T-helper 2 cell treated with Interferon-gamma antibody and Interleukin-4, amounts not matched to agents 5 μg/mL and 100 μg/mL, for 36 hours (primary cell): ENCODE measurements at places on chromosomes 4 and X.
A peak's percentile ranks its signal among the peaks of the same experiment; 100 is the strongest.

GRCh38 chr4:159547645-159548308, 444.9 kb downstream of the RAPGEF2 start:
- no peak for DNase-seq

- DNase-seq: peak; percentile 54
These were observed 45.5 kb upstream of the CLNK start for GRCh38 chr4:10730019-10730418.

GRCh38 chr4:17763931-17764330, 17.5 kb downstream of the FAM184B start:
- no peak for DNase-seq

- DNase-seq: no peak
These were observed 323.1 kb downstream of the PCDH10 start for GRCh38 chr4:133472244-133472643.

DNA sequence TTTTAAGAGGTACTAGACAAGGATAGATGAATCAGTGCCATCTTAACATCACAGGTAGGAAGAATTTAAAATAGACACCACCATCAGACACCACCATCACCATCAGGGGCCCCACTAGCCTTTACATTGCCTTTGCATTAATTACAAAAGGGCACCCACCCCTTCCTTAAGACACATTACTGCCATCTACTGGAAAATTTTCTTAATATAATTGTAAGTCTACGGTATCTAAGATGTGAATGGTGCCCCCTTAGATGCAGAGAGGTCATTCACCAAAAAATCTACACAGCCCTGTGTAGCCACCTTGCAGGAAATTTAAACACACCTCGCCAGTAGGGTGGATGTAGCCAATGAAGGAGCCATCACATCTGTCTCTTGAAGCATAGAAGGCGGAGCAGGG, 184.1 kb downstream of the MID1IP1 start:
- no peak for DNase-seq

GRCh38 chr4:73234712-73235111, 23.9 kb downstream of the ANKRD17 start:
- DNase-seq: no peak

- no peak for DNase-seq
These were observed 244.3 kb downstream of the ARHGAP10 start for GRCh38 chr4:147975933-147976928.

GRCh38 chrX:96906741-96907140, 23.0 kb downstream of the RPA4 start:
- no peak for DNase-seq

GRCh38 chr4:188915175-188915574, 775.9 kb downstream of the TRIML1 start:
- DNase-seq: no peak

DNA sequence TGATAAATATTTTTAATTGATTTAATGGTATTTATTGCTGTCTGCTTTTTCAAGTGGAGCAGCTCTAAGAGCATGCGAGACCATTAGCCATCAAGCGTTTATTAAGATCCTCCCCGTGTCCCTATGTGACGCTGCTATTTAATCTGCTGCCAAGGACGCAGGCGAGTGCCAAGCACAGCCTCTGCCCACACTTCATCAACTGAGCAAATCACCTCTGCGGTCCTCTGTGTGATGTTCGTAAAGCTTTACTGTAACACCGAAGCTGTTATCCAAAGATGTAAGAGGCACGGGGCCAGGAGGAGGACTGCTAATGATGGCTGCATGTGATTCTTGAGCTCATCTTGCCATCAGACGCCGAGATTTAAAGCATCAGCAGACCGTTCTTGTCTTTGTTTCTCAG, 79.5 kb downstream of the STOX2 start:
- DNase-seq: no peak

- DNase-seq: no peak
These were observed 71.0 kb downstream of the USP46 start for GRCh38 chr4:52588097-52588496.

DNA sequence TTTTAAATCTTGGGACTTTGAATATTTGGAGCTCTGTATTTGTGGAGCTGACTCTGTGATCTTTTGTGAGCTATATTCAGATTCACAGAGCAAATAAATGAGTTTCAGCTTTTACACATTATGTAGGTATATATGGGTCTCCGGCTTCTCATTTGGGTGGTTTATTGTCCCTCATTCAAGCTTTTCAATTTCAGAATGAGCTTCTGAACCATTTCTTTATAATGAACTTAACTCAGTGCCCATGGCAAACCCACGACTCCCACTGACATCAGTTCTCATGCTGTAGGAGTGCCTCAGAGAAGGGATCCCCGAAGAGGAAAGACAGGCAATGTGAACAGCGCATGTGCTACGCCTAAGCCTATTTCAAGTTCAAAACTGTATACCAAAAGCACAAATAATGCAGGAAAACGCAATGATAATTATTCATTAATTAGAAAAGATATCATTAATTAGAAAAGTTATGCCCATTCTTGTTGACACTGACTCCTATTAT, 156.6 kb downstream of the DCTD start:
- no peak for DNase-seq

DNA sequence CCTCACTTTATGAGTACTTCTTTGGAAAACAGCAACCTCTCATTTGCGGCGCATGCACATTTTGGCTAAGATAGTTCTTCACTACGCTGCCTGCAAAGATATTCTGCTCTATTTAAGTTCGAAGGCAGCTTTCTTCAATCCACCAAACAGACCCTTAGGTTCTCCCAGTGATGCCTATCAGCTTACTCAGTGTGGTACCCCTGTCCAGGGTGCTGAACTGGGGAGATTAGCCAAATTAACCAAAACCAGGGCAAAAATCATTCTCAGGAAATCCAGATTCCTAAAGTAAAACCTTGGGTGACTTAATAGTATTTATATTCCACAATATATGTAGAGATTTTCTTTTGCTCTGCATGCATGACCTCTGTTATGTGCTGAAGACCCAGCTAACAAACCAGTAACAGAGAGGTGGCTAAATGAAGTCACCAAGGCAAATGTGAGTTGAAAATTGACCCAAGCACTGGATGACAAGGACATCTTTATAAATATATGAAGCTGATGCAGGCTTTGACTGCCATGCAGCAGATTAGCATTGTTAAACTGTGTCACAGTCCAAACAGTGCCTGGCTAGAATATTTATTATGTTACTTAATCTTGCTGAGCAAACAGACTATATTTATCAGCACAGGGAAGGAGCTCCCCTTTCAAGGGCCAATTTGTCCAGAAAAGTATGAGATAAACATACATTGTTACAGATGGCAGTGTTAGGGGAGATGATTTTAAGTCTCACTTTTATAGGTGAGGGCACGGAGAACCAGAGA, 418.2 kb downstream of the STIM2 start:
- no peak for DNase-seq

DNA sequence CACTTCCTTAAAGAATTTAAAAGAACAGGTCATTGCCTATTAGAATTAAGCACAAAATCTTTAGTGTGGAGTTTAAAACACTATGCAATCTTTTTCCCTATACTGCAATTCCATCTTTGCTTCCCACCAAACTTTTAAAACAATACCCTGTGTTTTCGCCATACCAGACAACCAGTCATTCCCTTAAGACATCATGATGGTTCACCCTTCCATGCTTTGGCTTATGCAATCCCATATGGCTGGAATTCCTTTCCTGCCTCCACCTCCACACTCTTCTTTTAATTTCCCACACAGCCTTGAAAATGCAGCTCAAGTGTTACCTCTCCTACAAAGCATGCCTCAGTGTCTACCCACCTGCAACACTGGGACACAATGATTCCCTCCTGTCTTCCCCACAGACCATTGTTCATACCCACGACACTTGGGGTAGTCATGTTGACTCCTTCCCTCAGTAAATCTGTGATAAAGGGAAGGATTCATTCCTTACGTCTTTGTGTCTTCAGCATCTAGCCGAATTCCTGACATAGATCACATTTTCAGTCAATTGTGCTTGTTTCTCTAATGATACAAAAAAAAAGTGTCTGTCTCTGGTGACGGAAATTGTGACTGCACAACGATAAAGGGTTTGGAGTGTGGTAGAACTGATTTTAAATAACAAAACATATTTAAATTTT, 166.3 kb downstream of the FNIP2 start:
- DNase-seq: no peak

DNA sequence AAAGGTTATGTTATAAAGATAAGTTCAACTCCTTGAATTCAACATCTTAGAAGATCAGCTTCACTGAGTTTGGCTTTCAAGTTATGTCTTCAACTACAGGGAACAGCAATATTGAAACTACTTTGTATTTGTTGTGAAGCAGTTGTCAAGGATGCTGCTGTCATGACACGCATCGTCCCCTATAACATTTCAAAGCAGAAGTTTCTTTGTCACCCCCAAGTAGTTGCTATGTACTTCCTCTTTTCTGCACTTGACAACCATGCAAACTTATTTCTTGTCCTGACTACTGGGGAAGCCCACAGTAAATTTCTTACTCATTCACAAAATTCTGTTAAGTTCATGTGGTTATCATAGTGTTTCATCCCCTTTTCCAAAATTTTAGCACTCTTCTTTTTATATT, 14.3 kb downstream of the ANTXR2 start:
- DNase-seq: peak; percentile 59
